ENCODE measurements at places on chromosomes 13 and 19.

DNA sequence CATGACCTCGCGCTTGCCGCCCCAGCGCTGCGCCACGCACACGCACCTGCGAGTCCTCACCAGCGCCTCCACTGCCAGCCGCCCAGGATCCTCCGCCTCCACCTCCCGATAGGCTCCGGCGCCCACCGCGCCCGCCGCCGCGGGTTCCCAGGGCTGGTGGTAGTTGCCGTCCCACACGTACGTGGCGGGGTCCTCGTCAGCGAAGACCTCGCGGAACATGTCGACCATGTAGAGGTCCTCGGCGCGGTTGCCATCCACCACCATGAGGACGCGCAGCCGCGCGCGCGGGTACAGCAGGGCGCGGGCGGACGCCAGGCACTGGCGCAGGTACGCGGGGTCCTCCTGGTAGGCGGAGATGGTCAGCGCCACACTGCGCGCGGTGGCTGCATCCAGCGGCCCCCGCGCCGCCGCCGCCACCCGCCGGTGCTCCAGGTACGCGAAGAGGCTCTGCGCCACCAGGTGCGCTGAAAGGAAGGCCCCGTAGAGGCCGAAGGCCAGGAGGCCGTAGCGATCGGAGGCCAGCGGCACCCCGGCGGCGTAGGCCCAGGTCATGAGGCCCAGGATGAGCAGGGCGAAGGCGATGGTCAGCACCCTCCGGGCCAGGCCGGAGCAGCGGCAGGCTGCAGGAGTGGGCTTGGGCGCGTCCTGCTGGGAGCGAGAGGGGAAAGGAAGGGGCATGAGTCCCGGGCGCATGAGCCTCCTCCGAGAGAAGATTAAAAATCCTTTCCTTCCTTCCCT, 4.4 kb downstream of the HAS1 start:
- DNase-seq = no peak

GRCh38 chr19:44800461-44800860, 8.4 kb upstream of the BCAM start:
- DNase-seq = peak; percentile 93

- DNase-seq = no peak
These were observed 16.6 kb upstream of the EPHX3 start for GRCh38 chr19:15248648-15249527.

- DNase-seq = no peak
These were observed 2.7 kb downstream of the GYS1 start for GRCh38 chr19:48990400-48990799.

GRCh38 chr13:30153545-30154426, 153.6 kb downstream of the KATNAL1 start:
- no peak for DNase-seq

- peak; percentile 90 for DNase-seq
These were observed 26.8 kb upstream of the CEACAM21 start for GRCh38 chr19:41548954-41549688.

DNA sequence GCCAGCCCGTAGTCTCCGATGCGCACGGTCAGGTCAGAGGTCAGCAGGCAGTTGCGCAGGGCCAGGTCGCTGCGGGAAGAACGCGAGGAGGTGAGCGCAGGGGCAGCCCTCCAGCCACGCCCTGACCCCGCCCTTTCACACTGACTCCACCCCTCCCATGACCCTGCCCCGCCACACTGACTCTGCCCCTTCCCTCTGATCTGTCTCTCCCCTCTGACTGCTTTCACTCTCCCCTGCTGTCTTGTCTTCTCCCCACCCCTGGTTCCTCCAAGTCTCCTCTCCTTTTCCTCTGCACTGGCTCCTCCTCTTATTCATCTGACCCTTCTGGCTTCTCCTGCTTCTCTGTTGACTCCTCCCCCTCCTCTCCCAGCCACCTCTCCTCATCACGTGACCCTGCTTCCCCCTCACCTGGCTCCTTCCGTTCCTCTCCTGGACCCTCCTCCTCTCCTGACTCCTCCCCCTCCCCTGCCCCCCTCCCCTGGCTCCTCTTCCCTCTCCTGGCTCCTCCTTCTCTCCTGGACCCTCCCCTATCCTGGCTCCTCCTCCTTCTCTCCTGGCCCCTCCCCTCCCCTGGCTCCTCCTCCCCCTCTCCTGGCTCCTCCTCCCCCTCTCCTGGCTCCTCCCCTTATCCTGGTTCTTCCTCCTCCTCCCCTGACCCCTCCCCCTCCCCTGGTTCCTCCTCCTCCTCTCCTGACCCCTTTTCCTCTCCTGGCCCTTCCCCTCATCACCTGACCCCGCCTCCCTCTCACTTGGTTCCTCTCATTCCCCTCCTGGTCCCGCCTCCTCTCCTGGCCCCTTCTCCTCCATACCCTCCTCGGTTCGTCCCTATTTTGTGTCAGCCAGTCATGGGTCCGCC, 9.9 kb downstream of the LMTK3 start:
- DNase-seq = peak; percentile 88

DNA sequence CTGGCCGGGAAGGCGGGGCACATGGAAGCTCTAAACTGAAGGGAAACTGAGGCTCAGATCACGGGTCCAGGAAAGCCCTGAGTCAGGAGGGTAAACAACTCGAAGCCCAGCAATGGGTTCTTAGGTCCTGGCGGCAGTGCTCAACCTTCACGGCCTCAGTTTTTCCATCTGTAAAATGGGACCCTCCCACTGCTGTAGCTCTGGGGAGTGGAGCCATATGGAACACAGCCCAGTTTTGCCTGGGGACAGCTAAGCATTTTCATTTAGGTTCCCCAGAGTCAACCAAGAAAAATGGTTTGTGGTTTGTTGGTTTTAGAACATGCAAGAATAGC, 30.4 kb downstream of the CEBPG start:
- DNase-seq = no peak

GRCh38 chr19:37966662-37967231, 59.7 kb downstream of the SIPA1L3 start:
- no peak for DNase-seq

GRCh38 chr13:99982731-99983498, 1.3 kb downstream of the ZIC2 start:
- no peak for DNase-seq

DNA sequence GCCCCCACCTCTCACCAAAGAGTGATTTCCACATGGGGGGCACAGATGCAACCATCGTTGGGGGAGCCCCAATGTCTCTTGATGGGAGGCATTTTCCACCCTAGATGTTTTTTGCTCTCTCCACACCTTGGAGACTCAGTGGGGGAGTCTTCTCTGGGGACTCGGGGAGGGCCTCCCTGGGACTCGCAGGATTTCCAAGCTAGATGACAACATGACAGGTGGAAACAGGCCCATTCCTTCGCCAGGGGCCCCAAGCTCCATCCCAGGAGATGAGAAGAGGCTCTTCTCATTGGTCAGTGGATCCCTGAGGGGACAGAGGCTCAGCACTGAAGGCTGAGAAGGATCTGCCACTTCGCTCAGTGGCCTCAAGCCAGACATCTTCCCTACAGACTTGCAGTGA, 12.7 kb upstream of the KIR2DL4 start:
- DNase-seq = no peak

DNA sequence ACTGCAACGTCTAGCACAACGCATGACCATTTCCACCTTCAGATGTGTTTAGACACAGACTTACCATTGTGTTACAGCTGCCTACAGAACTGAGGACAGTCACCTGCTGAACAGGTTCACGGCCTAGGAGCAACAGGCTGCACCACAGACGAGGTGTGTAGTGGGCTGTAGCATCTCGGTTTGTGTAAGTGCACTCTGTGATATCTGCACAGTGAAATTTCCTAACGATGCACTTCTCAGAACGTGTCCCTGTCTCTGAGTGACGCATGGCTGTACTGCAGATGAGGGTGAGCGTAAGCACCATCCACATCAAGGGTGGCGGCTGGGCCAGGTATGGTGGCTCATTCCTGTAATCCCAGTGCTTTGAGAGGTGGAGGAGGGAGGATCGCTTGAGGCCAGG, 15.2 kb downstream of the DCUN1D2 start:
- no peak for DNase-seq

DNA sequence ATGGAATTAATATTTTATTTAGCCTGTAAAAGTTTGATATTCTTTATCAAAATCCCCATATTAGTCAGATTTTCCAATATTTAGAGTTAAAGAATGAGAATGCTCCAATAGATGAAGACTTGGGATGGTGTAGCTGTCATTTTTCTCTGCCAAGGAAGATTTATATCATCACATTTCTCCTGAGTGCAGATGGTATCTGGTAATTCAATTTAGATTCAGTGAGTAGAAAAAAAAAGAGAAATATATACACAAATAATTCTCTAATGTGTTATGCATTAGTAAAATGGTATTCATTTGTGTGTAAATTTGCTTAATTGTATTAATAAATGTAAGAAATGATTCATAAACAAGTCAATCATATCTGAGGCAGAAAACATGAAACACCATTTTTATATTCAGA, 1508.7 kb upstream of the PCDH20 start:
- no peak for DNase-seq

- DNase-seq = no peak
These were observed 62.7 kb downstream of the SIPA1L3 start for GRCh38 chr19:37969695-37970094.

DNA sequence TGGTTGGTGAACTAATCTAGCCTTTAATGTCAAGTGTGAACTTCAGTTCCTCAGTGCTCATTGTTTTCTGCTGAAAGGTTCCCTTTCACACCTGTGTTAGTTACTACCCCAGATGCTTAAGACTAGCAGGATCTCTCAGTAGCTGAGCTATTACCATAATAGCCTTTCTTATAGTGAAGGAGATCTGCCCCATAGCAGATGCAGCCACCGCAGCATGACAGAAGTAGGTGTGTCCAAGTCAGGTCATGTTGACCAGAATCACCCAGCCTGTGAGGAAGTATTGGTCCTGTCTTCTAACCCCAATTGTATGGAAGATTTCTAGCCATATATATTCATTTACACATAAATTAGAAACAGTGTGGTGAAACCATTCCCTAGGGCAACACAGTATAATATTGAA, 37.3 kb downstream of the ZAR1L start:
- no peak for DNase-seq

DNA sequence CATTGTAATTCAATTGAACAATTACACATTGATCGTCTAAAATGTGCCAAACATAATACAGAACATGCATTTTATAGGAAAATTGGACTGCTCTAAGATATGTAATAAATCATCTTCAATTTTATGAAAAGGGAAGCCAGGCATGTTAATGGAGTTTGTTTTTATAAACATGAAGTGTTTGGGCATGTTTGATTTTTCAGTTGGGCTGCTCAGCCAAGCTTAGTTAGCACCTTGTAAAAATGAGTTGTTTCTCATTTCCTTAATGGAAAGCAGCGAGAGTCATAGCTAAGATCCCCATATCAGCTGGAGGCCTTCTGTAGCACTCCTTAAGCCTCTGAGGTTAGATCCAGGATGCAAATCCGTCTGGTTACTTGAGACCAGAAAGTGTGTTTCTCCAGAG, 422.3 kb downstream of the SPRY2 start:
- DNase-seq = no peak

DNA sequence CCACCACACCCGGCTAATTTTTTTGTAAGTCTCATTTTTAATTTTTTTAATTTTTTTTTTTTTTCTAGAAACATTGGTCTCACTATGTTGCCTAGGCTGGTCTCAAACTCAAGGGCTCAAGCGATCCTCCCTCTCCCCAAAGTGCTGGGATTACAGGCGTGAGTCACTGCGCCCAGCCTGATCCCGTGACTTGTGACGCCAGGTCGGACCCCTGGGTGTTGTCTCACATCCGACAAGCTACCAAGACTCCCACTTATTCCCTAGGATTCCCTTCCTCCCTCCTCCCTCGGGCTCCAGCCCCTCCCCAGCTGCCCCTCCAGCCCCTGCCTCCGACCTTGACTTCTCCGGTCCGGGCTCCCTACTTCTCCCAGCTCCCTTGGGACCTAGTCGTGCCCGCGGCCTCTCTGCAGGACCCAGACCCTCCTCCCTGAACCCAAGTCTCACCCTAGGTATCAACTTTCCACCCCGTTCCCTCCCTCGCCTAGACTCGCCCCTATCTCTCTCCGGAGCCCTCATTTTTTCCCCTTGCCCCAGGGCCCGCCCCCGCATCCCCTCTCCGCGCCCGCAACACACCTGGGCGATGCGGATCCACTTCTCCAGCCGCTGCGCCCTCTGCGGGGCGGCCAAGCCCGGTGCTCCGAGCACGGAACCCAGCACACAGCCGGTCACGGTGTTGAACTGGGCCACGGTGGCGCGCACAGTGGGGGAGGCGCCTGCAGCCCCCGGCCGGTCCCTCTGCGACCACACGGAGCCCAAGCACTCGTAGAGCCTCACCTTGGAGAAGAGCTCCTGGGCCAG, 13.1 kb downstream of the RGL3 start:
- DNase-seq = peak; percentile 39

- no peak for DNase-seq
These were observed 42.1 kb downstream of the ESD start for GRCh38 chr13:46754812-46755211.

- no peak for DNase-seq
These were observed 45.6 kb downstream of the ZNF283 start for GRCh38 chr19:43872547-43873336.

DNA sequence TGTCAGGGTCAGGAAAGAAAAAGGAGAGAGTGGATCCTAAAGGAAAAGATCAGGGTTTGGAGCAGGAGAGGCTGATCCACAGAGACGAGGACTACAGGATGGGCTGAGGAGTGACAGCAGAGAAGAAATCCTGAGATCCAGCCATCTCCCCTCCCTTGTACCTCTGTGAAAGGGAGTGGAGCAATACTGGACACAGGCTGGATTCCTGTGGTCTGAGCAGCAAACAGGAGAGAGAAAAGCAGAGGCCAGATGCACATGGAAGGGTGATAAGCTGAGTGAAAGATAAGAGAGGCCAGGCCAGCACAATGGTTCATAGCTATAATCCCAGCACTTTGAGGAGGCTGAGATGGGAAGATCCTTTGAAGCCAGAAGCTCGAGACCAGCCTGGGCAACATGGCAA, 472.1 kb upstream of the TSHZ3 start:
- DNase-seq = no peak
